ENCODE measurements at places on chromosomes 2 and 18. TPM values are rescaled to one million over a fixed set of nuclear protein-coding genes. Genes with fewer than 3 reads are reported as not detected.

POU3F3 gene
- polyA plus RNA-seq: not detected

- DNase-seq: no peak
Observed at GRCh38 chr18:68181956-68182355, 533.0 kb downstream of the TMX3 start.

DNA sequence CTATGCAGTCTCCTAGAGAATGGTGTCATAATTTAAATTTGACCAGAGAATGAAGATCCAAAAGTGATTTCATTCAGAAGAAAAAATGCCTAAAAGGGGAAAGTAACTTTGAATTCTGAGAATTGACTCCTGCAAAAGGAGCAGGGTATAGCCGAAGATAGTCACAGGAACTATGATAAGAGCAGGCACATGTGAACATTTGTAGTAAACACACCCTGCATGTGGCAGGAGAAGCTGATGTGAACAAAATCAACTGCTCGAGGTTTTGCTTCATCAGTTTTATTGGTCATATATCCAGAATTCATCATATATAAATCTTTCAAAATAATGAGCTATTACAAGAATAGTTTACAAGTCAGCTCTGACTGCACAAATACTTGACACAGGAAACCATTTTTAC is 14.0 kb downstream of the MCFD2 start:
- no peak for DNase-seq

DNA sequence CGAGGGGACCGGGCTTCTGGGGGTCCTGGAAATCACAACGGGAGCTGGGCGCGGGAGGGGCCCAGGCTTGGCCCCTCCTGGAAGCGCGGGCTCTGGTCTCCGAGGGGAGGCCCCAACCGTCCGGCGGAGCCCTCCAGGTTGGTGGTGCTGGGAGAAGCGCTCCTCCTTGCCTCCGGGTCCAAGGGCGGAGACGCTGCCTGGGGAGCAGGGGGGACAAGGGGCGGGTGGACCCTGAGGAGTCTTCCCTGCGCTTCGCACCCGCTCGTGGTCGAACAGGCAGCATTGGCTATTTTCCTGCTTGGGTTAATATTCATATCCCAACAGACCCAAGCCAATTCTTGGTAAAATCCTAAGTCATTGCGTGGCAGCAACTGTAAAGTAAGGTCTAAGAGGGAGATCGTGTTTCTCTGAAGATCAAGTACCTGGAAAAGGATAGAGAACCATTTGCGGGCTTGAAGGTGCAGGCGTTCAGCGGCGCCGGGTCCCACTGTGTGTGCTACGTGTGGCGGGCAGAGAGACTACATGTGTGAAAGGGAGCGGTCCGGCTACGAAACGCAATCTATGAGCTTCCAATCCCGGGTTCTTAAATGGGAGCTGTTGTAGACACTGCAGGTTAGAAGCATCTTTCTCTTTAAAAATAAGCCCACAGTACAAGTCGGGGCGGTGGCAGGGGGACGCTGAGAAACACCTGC is 805 bp downstream of the CIDEA start:
- DNase-seq: no peak

DNA sequence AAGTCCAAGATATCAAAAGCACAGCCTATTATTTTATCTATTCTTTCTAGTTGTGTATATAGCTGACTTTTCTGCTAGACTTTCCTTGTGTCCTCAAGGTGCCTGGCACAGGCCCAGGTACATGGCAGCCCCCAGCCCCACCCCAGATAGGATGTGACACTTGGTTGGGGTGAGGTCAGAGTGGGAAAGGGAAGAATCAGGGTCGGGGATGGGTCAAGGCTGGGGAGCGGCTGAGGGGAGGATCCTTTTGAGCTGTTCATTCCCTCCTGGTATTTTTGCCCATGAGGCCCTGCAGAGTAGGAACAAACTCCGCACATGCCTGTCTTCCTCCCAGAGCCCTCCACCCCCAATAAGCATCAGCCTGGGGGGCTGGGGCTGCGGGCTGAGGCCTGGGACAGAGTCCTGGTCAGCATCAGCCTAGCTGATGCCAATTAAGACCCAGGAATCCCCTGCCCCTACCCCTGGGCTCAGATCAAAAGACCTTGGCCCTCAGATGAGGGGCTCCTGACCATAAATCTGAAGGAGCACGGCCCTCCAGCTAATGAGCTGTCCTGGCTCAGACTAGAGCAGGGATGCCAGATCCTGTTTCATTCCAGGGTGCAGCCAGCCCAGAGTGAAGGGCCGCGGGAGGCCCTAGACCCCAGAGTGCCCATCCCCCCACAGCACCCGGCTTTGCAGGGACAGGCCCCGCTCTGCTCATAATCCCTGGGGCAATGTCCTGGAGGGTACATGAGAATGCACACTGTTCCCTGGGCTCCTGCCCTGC is 85.3 kb downstream of the SDC1 start:
- no peak for DNase-seq

CHRNG gene
- polyA plus RNA-seq: not detected

DNA sequence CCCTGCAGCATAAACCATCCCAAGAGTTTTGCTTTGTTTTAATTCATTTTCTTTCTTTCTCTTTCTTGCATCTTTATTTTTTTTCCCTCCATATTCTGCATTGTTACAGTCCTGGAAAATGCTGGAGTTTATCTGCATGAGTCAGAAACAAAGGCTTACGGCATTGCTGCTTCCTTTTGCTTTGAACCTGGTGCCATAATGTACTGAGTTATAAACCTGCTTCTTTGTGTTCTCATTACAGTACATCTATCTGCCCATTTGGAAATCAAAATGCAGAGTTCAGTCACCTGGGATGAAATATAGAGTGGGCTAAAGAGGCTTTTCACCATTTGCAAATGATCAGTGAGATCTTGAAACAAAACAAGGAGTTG is 1009.2 kb upstream of the FANCL start:
- DNase-seq: no peak

TRIM43 gene
- not detected for polyA plus RNA-seq

GRCh38 chr2:162328424-162329157 is 10.1 kb upstream of the IFIH1 start:
- no peak for DNase-seq

- no peak for DNase-seq
Observed at GRCh38 chr2:38190542-38191218, 114.7 kb upstream of the CYP1B1 start.

GRCh38 chr2:99205491-99205890 is 24.5 kb downstream of the MRPL30 start:
- no peak for DNase-seq

SERPINB11 gene
- polyA plus RNA-seq: not detected

DNA sequence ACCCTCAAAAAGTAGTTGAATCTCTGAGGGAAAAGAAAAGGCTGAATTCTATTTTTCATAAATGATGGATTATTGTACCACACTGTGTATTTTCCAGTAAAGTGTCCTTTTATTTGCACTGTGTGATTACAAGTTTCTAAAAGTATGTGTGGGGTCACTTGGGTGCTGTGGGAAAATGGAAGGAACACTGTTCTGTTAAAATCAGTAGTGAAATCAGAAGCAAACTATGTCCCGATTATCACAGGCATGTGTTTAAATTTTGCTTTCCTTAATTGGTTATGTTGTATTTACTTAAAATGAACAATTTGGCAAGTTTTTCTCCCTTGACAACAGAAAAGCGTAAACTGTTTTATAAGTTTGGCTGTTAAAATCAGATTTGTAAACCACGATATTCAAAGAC is 353.1 kb downstream of the ARHGAP15 start:
- no peak for DNase-seq

UBXN4 gene
- polyA plus RNA-seq: 107 TPM

GRCh38 chr2:112916625-112917247 is 5.8 kb downstream of the IL37 start:
- DNase-seq: no peak

- DNase-seq: peak; percentile 6
Observed at GRCh38 chr2:160494201-160494644, 616 bp upstream of the RBMS1 start.

DNA sequence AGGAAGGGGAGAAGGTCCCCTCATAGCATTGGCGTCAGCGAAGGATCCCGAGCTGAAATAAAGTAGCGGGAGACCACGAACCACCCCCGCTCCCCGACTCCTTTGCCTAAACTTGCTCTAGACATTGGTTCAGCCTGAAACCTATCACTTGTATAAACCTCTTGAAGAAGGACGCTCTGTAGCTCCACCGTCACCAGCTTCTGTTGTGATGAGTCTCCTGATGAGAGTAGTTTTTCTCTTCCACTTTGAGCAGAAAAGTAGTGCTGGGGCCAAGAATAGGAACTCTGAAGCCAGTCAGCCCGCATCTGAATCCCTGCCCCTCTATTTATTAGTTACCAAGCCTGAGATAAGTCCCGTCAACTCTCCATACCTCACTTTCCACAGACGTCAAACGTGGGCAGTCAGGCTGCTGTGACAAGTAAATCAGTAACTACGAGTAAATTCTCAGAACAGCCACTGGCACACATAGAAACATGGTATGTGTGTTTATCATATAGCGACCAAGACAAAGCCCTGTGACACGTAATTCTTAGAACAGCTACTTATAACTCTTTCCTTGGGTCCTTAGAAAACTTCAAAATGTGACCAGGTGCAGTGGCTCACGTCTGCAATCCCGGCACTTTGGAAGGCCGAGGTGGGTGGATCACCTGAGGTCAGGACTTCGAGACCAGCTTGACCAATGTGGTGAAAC is 61.7 kb downstream of the CD226 start:
- no peak for DNase-seq

GRCh38 chr2:230011617-230012016 is 57.1 kb downstream of the SLC16A14 start:
- no peak for DNase-seq

- peak; percentile 67 for DNase-seq
Observed at GRCh38 chr2:101517758-101518271, 42.9 kb upstream of the RFX8 start.

- no peak for DNase-seq
Observed at GRCh38 chr2:196750291-196750923, 49.1 kb downstream of the GTF3C3 start.

GRCh38 chr2:215635788-215636139 is 199.9 kb upstream of the FN1 start:
- DNase-seq: no peak

PGAP1 gene
- polyA plus RNA-seq: 0.10 TPM

DAW1 gene
- not detected for polyA plus RNA-seq

GRCh38 chr2:37645362-37645761 is 26.1 kb downstream of the CDC42EP3 start:
- DNase-seq: peak; percentile 86

TET3 gene
- 10.9 TPM for polyA plus RNA-seq

MAP4K4 gene
- 66.9 TPM for polyA plus RNA-seq

DNA sequence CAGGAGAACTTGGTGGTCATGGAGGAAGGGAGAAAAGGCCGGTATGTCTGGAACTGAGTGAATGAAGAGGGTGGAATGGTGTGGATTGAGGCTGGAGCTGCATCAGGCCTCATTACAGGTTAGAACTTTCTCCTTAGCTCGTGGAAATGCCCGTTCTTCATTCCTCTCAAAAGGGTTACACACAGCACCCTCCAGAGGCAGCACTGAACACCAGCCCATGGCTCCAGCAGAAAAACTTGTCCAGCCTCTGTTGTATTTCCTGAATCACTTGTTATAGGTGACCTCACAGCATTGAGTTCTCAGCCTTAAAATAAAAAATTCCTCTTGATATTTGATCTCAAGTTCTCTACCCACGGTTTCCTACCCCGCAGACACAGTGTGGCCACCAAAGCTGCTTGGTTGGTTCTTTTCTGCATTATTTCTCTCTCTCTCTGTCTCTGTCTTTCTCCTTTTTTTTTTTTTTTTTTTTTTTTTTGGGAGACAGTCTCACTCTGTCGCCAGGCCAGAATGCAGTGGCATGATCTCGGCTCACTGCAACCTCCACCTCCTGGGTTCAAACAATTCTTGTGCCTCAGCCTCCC is 89.6 kb downstream of the ITGB1BP1 start:
- peak; percentile 61 for DNase-seq

GRCh38 chr2:226496273-226496550 is 303.4 kb downstream of the IRS1 start:
- no peak for DNase-seq

GRCh38 chr2:233668605-233669260 is 3.0 kb upstream of the UGT1A9 start:
- no peak for DNase-seq

- no peak for DNase-seq
Observed at GRCh38 chr2:154452471-154452870, 246.0 kb upstream of the KCNJ3 start.

- DNase-seq: no peak
Observed at GRCh38 chr2:162000431-162000830, 73.6 kb downstream of the DPP4 start.

DNA sequence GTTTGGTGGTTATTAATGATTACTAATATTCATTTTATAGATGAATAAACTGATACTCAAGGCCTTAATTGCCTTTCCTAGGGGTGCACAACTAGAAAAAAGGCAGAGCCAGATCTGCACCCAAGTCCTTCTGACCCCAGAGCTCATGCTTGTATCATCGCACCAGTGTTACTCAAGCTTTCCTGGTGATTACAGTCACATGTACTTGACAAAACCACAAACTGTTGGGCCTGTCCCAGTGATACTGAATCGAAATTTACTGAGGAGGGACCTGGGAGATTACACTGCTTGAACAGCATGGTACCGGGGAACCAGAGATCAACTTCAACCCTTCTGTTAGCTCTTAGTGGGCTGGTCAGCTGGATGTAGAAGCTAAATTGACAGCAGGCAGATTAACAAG is 33.7 kb downstream of the FASTKD2 start:
- DNase-seq: peak; percentile 37

LRP2 gene
- polyA plus RNA-seq: not detected

- no peak for DNase-seq
Observed at GRCh38 chr2:196074631-196075030, 6.0 kb upstream of the DNAH7 start.

- no peak for DNase-seq
Observed at GRCh38 chr2:127726158-127726880, 25.0 kb downstream of the SFT2D3 start.

STARD6 gene
- not detected for polyA plus RNA-seq

DNA sequence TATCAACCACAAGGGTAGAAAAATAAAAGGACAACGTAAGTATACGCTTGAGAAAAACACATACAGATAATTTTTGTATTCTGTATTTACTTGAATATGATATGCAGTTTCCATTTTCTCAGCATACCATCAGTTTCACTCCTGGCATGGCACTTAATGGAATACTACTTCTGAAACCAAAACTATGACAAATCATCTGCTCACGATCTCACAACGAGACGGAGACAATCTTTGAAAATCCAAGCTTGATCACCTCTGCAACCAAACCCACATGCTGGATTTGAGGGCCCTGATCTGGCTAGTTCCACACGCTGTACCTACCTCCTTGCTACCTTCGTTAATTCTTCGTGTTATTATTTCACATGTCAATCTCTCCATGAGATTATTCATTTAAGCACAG is 387.6 kb downstream of the NBAS start:
- DNase-seq: no peak

C2orf80 gene
- not detected for polyA plus RNA-seq

DNA sequence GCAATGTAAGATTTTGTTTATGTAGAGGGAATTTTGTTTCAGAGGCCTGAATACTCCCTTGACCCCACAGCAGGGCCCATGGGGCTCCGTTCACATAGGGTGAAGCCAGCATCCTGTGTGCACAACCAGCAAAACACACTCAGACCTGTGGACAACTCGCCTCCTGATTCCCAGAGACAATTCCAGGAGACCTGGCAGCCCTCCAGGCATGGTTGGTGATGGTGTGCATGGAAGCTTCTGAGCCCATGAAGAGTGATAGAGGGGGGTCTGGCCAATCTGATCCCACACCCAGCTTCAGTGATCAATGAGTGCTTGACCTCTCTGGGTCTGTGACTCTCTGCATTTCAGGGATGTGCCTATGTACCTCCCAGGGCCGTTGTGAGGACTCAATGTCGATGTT is 91.0 kb upstream of the RAB6C start:
- no peak for DNase-seq

LOXHD1 gene
- polyA plus RNA-seq: 0.33 TPM

- no peak for DNase-seq
Observed at GRCh38 chr2:113129519-113130078, 2.2 kb downstream of the IL1RN start.

GRCh38 chr2:19351499-19351898 is 6.9 kb downstream of the OSR1 start:
- DNase-seq: no peak
